ENCODE measurements at places on chromosomes 11 and 22.
A peak's percentile ranks its signal among the peaks of the same experiment; 100 is the strongest.

DNA sequence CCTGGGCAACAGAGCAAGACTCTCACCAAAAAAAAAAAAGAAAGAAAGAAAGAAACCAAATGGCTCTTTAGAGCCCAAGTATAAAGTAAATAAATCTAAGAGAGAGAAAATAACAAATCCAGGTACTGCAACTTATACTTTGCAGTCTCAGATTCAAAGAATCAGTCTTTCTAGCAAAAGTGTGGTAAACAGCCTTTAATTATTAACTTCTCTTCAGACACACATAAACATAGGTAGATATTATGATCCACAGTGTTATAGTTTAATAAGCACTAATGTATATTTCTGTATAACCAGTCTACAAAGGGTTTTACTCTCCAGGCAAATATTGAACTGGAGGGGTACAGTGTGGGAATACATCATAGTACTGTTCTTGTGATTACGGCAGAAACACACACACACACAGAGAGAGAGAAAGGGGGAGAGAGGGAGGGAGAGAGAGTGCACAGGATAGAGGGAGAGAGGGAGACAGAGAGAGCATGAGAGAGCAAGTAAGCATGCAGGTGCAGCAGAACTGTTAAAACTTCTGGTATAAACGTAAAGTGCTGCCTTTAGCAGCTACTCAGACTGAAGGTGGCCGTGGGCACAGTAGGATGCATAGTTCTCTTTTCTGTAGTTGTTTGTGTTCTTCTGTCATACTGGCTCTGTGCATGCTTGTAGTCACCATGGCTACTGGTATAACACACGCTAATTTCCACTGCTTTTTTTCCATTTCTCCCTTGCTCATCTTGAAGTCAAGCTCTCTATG lies 32.3 kb downstream of the MTMR2 start:
- DNase-seq: no peak

DNA sequence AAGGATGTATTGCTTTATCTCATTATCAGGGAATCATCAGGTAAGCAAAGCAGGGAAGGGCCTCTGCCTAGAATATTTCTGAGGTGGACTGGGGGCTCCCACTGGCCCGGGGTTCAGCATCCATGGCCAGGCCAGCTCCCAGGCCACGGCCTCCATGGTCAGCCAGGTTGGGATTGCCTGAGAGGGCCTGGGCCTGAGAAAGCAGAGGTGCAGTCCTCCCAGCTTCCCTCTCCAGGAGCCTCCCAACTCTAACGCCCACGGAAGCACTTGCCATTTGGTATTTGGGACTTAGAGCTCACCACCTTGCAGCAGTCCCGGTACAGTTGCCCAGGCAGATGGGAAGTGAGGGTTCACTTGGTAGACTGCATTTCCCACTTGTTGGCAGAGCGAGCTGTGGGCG lies 12.7 kb downstream of the DGAT2 start:
- DNase-seq: no peak

DNA sequence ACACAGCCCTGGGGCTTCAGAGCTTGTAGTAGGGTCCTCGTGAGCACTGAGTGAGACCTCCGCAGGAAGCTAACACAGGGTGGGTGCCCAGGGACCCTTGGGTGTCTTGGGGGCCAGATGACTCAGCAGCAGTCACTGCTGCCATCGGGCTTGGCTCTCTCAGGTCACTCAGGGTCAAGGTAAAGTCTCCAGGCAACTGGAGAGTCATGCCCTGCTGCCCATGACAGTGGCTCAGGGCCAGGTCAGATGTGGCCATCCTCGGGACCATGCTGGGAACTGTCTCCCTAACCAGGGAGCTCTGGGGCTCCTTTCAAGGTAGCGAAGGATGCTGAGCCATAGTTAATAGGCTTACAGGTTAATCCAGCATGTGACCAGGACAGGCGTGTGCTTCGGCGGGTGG lies 44.4 kb upstream of the SLC22A12 start:
- no peak for DNase-seq

GRCh38 chr22:49015993-49016908 lies 811.4 kb downstream of the BRD1 start:
- DNase-seq: no peak

- DNase-seq: no peak
Observed at GRCh38 chr11:120332822-120333716, 3.1 kb upstream of the ARHGEF12 start.

DNA sequence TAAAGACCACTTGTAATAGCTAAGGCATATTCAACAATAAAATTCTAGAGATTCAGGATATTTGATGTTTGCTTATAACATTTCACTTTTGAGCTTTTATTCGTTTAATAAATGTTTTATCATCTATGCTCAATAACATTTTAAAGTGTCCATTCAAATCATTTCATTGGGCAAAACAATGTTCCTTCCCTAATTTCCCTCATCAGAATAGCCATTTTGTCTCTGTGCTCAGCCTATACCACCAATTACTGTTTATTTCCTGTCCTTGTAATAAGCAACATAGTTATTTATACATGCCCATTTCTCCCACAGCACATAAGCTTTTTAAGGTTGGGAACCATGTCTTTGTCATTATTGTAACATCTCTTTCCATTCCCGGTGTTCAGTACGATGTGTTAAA lies 1.3 kb upstream of the SC5D start:
- DNase-seq: no peak

GRCh38 chr11:94934846-94935245 lies 38.5 kb downstream of the CWC15 start:
- no peak for DNase-seq

GRCh38 chr11:35237860-35238715 lies 99.1 kb downstream of the CD44 start:
- DNase-seq: peak; percentile 56

DNA sequence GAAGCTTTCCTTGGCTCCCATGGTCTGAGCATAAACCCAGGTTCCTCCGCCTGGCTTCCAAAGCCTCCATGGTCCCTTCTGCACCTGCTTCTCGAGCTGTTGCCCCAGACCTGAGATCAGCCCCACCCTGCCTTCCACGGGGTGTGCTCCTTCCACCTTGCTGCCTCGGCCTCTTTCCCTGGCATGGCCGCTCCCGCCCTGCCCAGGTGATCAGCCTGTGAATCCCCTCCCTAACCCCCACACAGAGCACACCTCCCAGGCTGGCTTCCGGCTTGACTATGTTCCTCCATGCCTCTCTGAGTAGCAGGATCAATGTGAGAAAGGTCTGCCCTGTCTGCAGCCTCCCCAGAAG lies 2.7 kb upstream of the PPP6R3 start:
- DNase-seq: no peak

- DNase-seq: no peak
Observed at GRCh38 chr11:117345039-117345438, 17.4 kb downstream of the CEP164 start.

GRCh38 chr22:48416396-48417224 lies 1411.1 kb downstream of the BRD1 start:
- no peak for DNase-seq

- no peak for DNase-seq
Observed at GRCh38 chr22:25485626-25486545, 78.6 kb upstream of the GRK3 start.

- DNase-seq: peak; percentile 84
Observed at GRCh38 chr11:35077709-35078469, 61.1 kb upstream of the CD44 start.

DNA sequence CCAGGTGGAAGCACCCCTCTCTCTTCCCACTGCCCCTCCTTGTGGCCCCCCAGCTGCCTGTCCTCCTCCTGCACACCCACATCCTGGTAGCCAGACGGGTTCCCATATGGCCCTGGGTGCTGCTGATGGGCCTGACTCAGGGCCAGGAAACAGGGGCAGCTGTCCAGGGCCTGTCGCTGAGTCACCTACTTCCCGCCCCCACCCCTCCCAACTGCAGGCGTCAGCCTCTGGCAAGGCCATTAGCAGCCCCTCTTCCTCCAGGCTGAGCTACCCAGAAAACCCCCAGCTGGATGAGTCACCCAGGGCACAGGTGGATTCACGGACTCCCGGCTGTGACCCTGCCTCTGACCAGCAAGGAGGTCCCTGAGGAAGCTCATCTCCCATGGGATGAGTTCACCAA lies 6.9 kb upstream of the GAL start:
- DNase-seq: no peak

GRCh38 chr22:17087498-17088131 lies 2.8 kb downstream of the IL17RA start:
- peak; percentile 57 for DNase-seq

GRCh38 chr11:116707746-116708145 lies 65.0 kb downstream of the BUD13 start:
- DNase-seq: no peak

DNA sequence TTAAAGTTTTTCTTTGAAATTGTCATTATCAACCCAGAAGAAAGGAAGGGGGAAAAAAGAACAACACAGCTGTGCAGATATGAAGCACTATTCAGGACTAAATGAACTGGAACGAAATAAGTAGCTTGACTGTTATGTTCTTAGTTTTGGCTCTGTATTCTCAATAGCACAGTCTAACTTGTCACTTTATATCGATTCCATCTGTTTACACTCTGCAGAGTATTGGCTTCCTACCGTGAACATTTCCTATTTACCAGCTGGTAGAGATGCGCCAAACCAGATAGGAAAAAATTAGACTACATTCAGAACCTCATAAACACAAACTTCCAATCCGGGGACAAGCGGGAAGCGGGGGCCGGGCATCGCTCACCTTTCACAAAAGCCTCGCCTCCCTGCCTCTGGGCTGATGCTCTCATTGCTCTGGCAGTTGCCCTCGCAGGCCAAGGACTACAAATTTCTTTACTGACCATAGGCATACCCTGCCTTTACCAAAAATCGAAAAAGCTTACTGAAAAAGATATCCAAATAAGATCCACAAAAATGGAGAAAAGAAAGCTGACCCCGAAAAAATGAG lies 66.2 kb downstream of the EFCAB6 start:
- DNase-seq: no peak

DNA sequence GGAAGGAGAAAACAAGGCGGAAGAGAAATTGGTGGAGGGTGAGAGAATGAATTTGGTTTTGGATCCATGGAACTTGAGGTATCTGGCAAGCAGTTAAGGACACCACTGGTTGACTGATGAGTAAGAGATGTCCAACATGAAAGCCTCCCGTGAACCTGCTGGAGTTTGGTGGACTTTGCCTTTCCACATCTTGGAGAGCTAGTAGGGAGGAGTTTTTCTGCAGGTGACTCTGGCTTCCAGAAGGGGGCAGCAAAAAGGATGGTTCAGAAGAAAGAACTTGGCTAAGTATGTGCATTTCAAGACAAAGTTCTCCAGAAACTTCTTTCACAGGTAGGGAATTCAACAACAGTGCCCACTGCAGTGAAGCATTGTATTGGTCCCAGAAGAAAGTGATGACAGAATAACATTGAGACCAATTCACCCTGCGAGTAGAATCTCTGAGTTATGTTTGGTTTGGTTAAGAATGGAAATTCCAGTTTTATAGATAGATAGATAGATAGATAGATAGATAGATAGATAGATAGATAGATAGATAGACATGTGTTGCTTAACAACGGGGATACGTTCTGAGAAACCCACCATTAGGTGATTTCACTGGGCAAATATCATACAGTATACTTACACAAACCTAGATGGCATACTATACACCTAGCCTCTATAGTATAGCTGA lies 28.5 kb downstream of the DCDC1 start:
- no peak for DNase-seq

DNA sequence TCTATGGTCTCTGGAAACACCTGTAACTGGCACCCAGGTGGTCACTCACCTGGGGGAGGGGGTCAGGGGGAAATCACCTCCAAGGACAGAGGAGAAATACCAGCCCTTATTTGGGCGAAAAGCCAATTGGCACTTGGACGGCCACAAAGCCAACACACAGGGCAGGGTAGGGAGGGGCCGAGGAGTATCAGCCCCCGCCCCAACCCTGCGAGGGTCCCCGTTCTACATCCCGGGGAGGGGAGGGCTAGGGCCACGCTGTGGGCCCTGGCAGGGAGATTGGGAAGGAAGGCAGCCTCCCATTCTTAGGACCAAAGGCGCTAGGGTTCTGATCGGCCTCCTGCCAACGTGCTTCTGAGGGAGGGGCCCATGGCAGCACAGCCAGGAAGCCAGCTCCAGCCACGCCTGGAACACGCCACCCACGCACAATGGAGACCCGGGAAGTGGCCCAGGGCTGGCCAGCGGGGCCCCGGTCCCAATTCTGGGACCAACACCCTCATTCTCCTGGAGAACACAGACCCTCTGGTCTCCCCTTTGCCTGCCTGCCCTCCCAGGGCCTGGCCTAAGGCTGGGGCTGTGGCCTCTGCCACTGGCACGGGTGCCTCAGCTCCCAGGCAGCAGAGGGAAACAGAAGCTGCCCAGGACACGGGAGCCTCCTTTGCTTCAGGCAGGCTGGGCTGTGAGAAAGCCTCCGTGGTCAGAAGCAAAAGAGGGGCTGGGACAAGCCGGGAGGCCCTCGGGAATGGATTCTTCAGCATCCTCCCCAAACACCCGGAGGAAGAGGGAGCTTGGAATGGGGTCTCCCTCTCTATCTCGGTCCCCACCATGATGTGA lies 7.4 kb downstream of the CBX6 start:
- no peak for DNase-seq

DNA sequence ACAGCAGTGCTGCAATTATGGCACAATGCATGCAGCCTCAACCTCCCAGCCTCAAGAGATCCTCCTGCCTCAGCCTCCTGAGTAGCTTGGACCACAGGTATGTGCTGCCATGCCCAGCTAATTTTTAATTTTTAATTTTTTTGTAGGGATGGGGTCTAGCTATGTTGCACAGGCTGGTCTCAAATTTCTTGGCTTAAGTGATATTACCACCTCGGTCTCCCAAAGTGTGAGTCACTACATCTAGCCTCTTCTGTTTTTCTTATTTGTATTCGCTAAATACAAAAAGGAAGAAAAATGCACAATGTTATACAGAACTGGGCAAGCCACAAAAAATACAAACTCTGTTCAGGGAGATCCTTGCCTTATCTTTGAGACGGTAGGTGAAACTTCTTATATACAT lies 62.1 kb downstream of the DDI1 start:
- no peak for DNase-seq

- no peak for DNase-seq
Observed at GRCh38 chr22:34866081-34866480, 199.9 kb upstream of the ISX start.

- no peak for DNase-seq
Observed at GRCh38 chr22:24482998-24483397, 12.1 kb upstream of the UPB1 start.

- no peak for DNase-seq
Observed at GRCh38 chr22:48782811-48783511, 1044.7 kb downstream of the BRD1 start.

- no peak for DNase-seq
Observed at GRCh38 chr11:134908583-134908982, 496.5 kb upstream of the B3GAT1 start.
